Type B pancreatic cell (in vitro differentiated cells): ENCODE measurements at places on chromosomes 1 and 21. TPM values are rescaled to one million over a fixed set of nuclear protein-coding genes. Genes with fewer than 3 reads are reported as not detected.

- H3K36me3 ChIP-seq: no peaks in the 10 kb centered on the region
- H3K27ac ChIP-seq: peak overlapping the region; percentile 57
- peaks cover 62% of the 10 kb centered on the region for H3K4me1 ChIP-seq
- peak overlapping the region; percentile 17 for H3K4me3 ChIP-seq
- DNase-seq: no peak
- H3K27me3 ChIP-seq: no peaks in the 10 kb centered on the region
These were observed 63.4 kb downstream of the OPTC start for GRCh38 chr1:203557390-203557789.

GRCh38 chr1:21251773-21252471 is 38.3 kb downstream of the ECE1 start:
- no peak for DNase-seq
- peak overlapping the region; percentile 40 for H3K4me3 ChIP-seq
- H3K36me3 ChIP-seq: peaks cover 7% of the 10 kb centered on the region
- no peaks in the 10 kb centered on the region for H3K27me3 ChIP-seq
- peaks cover 22% of the 10 kb centered on the region for H3K4me1 ChIP-seq

- no peak for DNase-seq
- H3K4me3 ChIP-seq: no peak overlapping the region
- H3K36me3 ChIP-seq: no peaks in the 10 kb centered on the region
- H3K27me3 ChIP-seq: no peaks in the 10 kb centered on the region
- no peaks in the 10 kb centered on the region for H3K4me1 ChIP-seq
These were observed 194.0 kb downstream of the KCNK2 start for GRCh38 chr1:215276582-215276981.

The CYP4X1 gene
- total RNA-seq: 0.31 and 1.8 TPM in 2 replicates

- H3K27ac ChIP-seq: peak overlapping the region; percentile 21
- H3K27me3 ChIP-seq: no peaks in the 10 kb centered on the region
- no peak for DNase-seq
- H3K4me3 ChIP-seq: no peak overlapping the region
- peaks cover 34% of the 10 kb centered on the region for H3K36me3 ChIP-seq
- H3K4me1 ChIP-seq: peaks cover 49% of the 10 kb centered on the region
These were observed 165.0 kb downstream of the PLXNA2 start for GRCh38 chr1:208079161-208079560.

DNA sequence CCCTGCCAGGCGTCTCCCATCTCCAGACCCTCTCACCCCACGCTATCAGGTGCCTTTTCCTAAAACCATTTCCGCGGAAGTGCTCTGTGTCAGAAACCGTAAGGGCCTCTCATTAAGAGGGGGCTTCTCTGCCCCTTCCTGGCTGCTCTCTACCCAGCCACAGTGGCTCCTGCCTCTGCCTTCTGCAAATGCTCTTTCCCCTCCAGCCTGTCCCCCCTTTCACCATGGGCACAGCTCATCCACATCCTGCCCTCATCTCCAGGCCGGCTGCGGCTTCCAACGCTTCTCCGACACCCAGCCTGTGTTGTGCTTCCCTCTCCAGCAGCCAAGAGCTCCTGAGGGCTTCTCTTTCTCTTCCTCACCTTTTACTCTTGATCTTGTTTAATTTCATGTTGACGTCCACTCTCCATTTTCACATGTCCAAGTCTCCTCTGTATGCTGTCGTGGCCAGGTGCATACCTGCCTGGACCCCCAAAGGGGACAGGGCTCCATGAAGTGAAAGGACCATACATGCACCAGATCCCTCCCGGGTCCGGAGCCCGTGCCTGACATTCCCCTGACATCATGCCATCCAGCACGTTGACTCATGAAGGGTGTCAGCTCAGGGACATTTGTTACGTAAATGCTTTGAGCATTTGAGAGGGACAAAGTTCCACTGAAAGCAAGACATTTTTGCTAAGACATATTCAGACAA is 306.5 kb downstream of the AJAP1 start:
- H3K4me1 ChIP-seq: no peaks in the 10 kb centered on the region
- H3K27me3 ChIP-seq: peaks cover 29% of the 10 kb centered on the region
- DNase-seq: no peak
- H3K27ac ChIP-seq: no peak overlapping the region

DNA sequence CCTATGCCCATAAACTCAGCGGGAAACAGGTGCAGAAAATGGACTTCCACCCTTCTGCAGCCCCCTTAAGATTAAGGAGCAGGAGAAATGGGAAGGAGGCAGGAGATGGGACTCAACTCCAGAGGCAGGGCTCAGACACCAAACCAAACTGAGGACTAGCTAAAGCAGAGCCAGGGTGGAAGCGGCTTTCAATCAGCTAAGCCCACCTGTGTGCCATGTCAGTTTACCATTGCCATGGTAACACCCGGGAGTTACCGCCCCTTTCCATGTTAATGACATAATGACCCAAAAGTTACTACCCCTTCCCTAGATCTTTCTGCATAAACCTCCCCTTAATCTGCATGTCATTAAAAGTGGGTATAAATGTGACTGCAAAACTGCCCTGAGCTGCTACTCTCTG is 653.5 kb downstream of the PTPRU start:
- no peaks in the 10 kb centered on the region for H3K36me3 ChIP-seq
- no peak overlapping the region for H3K27ac ChIP-seq
- H3K4me1 ChIP-seq: no peaks in the 10 kb centered on the region
- peak; percentile 29 for DNase-seq

DNA sequence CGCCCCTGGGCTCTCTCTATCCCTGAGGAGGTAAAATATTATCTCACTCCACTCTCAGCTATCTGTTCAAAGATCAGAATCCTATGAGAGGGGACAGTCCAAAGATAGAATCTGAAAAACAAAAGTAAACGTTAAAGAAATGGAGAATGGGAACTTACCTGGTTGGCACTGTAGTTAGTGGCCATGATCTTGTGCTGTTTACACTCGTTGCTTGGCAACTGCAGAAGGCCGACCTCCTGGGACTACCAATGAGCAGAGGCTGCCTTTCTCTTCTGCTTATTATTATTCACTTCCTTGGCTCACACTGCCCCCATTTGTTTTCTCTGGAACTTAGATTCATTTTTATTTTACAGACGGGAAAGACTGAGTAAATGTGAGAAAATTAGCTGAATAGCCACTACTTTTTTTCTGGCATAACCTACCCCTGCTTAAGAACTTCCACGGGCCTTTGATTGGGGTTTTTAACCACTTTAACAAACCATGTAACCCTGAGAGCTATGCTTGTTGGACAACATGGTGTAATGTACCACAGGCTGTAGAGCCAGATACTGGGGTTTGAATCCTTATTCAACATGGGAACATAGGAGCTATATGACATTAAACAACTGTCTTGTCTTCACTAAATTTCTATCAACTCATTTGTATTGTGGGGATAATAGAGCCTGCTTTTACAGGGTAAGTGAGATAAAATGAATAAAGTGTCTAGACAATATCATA is at the start of gene CFAP126:
Gene CFAP126 (minus strand): TSS at position 193 of the 717 bp plus-strand sequence. CDS start 8 bp downstream, at position 185.
- peak within 1 kb of the TSS; percentile 85 for H3K27ac ChIP-seq
- H3K4me1 ChIP-seq: peaks cover 11% of the 10 kb centered on the region
- H3K36me3 ChIP-seq: peaks cover 29% of the 10 kb centered on the region
- H3K27me3 ChIP-seq: no peaks in the 10 kb centered on the region

- no peaks in the 10 kb centered on the region for H3K36me3 ChIP-seq
- peaks cover 11% of the 10 kb centered on the region for H3K4me1 ChIP-seq
- H3K4me3 ChIP-seq: no peak overlapping the region
- peaks cover 33% of the 10 kb centered on the region for H3K27me3 ChIP-seq
- DNase-seq: no peak
These were observed 24.2 kb downstream of the MPZ start for GRCh38 chr1:161285521-161285920.

DNA sequence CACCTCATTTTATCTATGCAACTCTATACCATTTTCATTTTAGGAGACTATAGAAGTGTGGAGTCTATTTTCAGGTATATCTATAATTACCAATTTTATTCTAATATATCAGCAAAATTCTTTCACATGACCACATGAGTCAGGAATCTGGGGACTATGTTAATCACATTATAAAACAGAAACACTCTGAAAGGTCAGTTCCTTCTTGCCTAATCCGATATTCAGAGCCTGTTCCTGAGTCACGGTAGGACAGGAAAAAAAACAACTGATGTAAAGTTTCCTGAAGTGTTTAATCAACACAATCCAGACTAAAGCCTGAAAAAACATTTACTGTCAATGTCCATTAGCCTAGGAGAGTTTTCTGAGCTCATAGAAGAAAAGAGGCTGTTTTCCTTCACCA is 1902.3 kb downstream of the NCAM2 start:
- H3K4me1 ChIP-seq: no peaks in the 10 kb centered on the region
- DNase-seq: no peak
- no peak overlapping the region for H3K27ac ChIP-seq
- no peaks in the 10 kb centered on the region for H3K36me3 ChIP-seq
- no peaks in the 10 kb centered on the region for H3K27me3 ChIP-seq

The PPIAL4G gene
- total RNA-seq: not detected in 2 replicates

GRCh38 chr1:54367613-54368012 is 38.6 kb downstream of the SSBP3 start:
- DNase-seq: no peak
- peaks cover 17% of the 10 kb centered on the region for H3K36me3 ChIP-seq
- peaks cover 56% of the 10 kb centered on the region for H3K4me1 ChIP-seq

The CFHR1 gene
- not detected in 2 replicates for total RNA-seq

The TLR5 gene
- 2.8 and 4.2 TPM in 2 replicates for total RNA-seq

The C1orf94 gene
- not detected in 2 replicates for total RNA-seq

DNA sequence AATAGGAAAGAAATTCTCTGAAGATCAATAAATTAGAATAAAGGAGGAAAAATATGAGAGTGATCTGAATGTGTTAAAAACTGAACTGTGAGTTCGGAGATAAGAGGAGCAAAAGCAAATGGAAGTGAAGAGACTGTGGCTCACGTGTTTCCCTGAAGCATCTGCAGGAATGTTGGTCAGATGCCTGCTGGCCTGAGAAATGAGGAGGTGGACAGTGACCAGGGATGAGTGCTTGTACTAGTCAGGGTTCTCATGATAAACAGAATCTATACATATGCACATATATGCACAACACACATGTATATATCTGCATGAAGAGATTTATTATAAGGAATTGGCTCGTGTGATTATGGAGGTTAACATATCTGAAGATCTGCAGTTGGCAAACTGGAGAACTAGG is 103.4 kb upstream of the TIAM1 start:
- no peak for DNase-seq
- H3K4me1 ChIP-seq: peaks cover 12% of the 10 kb centered on the region
- H3K27ac ChIP-seq: no peak overlapping the region
- H3K36me3 ChIP-seq: peaks cover 16% of the 10 kb centered on the region

GRCh38 chr1:198019126-198019525 is 102.0 kb downstream of the LHX9 start:
- peaks cover 6% of the 10 kb centered on the region for H3K27me3 ChIP-seq
- H3K36me3 ChIP-seq: no peaks in the 10 kb centered on the region
- H3K4me1 ChIP-seq: no peaks in the 10 kb centered on the region
- no peak for DNase-seq

The FMN2 gene
- total RNA-seq: 2.4 and 4.3 TPM in 2 replicates

The RGS4 gene
- 27.5 and 38.1 TPM in 2 replicates for total RNA-seq

GRCh38 chr1:217089361-217090014 is 366.3 kb upstream of the ESRRG start:
- peak overlapping the region; percentile 69 for H3K27ac ChIP-seq
- H3K36me3 ChIP-seq: no peaks in the 10 kb centered on the region
- peak overlapping the region; percentile 94 for H3K4me3 ChIP-seq
- peaks cover 36% of the 10 kb centered on the region for H3K4me1 ChIP-seq

GRCh38 chr1:6646499-6647148 is 22.0 kb downstream of the THAP3 start:
- no peak overlapping the region for H3K4me3 ChIP-seq
- peaks cover 3% of the 10 kb centered on the region for H3K36me3 ChIP-seq
- DNase-seq: no peak
- H3K27ac ChIP-seq: no peak overlapping the region
- H3K27me3 ChIP-seq: no peaks in the 10 kb centered on the region

- H3K27ac ChIP-seq: no peak overlapping the region
- H3K27me3 ChIP-seq: no peaks in the 10 kb centered on the region
- H3K4me3 ChIP-seq: no peak overlapping the region
- no peaks in the 10 kb centered on the region for H3K36me3 ChIP-seq
These were observed 244.0 kb downstream of the RHOU start for GRCh38 chr1:228979325-228979699.

- no peak for DNase-seq
- peaks cover 17% of the 10 kb centered on the region for H3K27me3 ChIP-seq
- H3K4me1 ChIP-seq: peaks cover 6% of the 10 kb centered on the region
- H3K4me3 ChIP-seq: no peak overlapping the region
- no peaks in the 10 kb centered on the region for H3K36me3 ChIP-seq
These were observed 40.1 kb downstream of the CACNA1S start for GRCh38 chr1:201072149-201072548.

The CD5L gene
- total RNA-seq: not detected in 2 replicates

The RIMS3 gene
- 2.0 and 4.2 TPM in 2 replicates for total RNA-seq

DNA sequence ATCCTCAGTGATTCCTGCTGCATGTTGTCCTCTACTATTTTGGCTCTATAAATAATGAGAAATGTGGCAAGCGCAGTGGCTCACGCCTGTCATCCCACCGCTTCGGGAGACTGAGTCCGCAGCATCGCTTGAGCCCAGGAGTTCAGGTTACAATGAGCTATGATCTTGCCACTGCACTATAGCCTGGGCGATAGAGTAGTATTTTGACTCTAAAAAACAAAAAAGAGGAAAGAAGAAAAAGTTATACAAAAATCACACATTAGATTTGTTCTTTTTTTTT is 756 bp upstream of the SLC25A44 start:
- peak overlapping the region; percentile 80 for H3K27ac ChIP-seq
- peaks cover 19% of the 10 kb centered on the region for H3K4me1 ChIP-seq
- H3K36me3 ChIP-seq: peaks cover 6% of the 10 kb centered on the region
- H3K27me3 ChIP-seq: no peaks in the 10 kb centered on the region

DNA sequence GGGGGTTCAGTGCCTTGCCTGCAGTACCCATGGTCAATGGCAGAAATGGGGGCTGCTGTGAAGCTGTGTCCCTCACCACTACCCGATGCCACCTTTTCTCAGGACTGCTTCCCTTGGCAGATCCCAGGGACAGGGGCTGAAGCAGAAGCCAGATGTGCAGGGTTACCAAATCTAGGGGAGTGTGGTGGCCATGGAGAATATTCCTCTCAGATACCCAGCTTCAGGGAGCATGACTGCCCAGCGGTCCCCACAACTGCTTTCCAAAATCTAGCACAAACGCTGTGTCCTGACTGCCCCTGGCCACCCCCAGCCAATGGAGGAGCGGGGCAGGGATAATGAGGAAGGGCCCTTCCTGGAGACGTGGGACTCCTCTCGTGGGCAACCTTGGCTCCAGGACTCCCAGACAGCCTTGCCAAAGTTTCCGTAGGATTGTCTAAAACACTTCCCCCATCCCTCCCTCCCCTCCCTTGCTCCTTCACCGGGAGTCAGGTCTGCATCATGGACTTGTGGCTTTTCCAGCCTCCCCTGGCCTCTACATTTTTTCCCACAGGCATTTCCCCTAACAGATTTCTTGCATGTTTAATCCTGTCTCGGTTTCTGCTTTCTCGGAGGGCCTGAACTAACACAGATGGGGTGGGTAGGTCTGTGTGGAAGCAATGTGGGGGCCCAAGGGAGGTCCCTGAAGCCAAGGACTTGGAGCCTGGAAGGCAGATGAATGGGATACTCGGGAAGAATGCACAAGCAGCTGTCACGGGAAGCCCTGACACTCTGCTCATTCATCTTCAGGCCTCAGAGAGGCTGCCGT is 80.5 kb downstream of the OMA1 start:
- H3K4me3 ChIP-seq: no peak overlapping the region
- H3K27me3 ChIP-seq: peaks cover 5% of the 10 kb centered on the region
- DNase-seq: no peak
- no peaks in the 10 kb centered on the region for H3K36me3 ChIP-seq
- H3K4me1 ChIP-seq: no peaks in the 10 kb centered on the region
- no peak overlapping the region for H3K27ac ChIP-seq

The ACADM gene
- total RNA-seq: 29.8 and 58.3 TPM in 2 replicates
